NCI-H1092 (cell line): ENCODE measurements at places on chromosomes 12 and 14.

DNA sequence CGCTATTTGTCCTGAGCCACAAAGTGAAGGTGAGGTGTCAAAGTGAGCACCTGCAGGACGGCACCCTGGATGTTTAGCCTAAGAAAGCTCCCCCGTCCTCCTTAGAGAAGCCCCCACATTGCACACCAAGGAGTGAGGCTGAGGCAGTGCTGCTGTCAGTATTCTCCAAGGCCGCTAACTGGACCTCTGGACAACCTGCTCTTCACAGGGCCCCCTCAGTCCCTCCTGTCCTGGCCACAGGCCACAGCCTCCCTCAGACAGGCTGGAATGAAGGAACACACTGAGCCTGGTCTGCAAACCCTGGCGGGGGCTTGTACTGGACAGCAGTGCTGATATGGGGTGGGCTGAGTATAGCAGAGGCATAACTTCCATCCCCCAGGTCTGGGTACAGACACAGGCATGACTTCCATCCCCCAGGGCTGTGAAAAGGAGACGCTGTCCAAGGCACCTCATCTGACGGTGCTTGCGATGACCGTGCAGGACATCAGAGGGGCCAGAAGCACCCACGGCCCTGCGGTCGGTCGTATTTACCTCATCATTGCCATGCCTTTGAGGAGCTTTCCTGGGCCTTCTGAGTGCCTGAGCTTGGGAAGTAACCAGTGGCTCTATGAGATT lies 82.4 kb upstream of the DIO3 start:
- no peak for DNase-seq

DNA sequence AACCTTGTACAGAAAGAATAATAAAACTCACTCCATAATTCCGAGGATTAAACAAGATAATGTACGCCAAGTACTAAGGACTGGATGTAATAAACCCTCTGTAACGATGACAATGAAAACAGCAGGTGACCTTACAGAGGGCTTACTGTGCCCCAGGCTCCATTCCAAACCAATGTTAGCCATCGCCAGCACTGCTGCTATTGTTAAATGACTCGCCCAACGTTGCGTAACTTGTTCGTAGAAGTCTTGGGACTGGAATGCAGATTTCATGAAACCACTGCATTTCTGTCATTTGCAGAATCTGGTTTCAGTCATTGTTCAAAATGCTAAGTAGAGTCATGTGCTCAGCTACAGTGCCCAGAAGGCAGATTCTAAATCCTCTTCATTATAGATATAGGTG lies 728 bp upstream of the STON2 start:
- DNase-seq = no peak

DNA sequence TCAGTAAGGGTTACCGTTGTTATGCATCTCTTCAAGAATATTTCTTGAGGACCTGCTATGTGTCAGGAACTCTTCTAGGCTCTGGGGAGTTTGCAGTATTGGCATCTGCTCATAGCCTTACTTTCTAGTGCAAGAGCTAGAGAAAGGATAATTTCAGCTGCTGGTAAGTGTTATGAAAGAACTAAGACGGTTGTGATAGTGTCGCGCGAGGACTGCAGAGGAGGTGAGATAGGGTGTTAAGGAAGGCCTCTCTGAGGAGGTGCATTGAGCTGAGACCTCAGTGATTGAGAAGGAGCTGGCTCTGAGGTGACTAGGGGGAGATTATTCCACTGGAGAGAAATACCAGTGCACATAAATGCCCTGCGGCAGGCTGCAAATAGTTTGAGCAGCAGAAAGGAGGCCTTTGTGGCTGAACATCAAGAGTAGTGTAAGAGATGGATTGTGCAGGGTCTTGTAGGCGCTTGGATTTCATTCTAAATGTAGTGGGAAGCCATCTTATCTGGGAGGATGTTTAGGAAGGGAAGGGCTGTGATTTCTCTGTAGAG lies 824 bp downstream of the DDX55 start:
- no peak for DNase-seq

GRCh38 chr14:50156111-50156510 lies 39.7 kb upstream of the VCPKMT start:
- DNase-seq = no peak

DNA sequence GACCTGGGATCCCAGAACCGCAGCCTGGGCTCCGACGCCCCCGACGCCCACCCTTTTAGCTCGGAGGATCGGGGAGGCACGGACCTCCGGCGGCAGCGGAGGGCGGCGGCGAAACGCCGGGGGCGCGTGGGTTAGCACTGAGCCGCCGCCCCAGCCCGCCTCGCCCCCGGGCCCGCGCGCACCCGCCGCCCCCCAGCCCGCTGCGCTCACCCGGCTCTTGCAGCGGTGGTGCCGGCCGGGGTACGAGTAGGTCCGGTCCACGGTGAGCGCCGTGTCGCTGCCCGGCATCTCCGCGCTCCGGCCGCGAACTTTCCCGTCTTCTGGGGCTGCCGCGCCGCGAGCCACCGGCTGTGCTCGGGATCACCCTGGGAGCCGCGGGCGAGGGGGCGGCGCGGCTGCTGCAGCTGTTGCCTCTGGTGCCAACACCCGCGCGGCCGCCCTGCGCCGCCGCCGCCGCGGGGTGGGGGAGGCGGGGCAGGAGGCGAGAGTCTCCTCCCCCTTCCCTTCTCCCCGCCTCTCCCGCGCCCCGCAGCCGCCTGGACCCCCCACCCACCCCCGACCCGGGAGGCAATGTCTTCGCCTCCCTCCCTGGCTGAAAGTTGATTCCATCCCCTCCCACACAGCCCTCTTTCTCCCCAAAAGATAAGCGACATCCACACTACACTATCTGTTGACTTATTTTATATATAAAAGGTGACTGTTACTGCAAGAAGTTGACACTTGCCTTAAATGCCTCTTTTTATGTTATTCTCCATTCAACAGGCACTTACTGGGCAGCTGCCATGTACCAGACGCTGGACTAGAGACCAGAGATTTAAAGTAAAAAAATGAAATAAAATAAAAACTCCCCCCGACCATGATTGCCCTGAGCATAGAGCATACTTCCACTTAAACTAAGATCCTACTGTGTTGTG lies at the start of gene TMCC3:
Gene TMCC3, minus strand, starts transcription at position 415 of the 914 bp plus-strand sequence. Its CDS starts 127 bp downstream, at position 288.
- DNase-seq = no peak

GRCh38 chr12:131074221-131075083 lies 120.7 kb downstream of the ADGRD1 start:
- no peak for DNase-seq

DNA sequence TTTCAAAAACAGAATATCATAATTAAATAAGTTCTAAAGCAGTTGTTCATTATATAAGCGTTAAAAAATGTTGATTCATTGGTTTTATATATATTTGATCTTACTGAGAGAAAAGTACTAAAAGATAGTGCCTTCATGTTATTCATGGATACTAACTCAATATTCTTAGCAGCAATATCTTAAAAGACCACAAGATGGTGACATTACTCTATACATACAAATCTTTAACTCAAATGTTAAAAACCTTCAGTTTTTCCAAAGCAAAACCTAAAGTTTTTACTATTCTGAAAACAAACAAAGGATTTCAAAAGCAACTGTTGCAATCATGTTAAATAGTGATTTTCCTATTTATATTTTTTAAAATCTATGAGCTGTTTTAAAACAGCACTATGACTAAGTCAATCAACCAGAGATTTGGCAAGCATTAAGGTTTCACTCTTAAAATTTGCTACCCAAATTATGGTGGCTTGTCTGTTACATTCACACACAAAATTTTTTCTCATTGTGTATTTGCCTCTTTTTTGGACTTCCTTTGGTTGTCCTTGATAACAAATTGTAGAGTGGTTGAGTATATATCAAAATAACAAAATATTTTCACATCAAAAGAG lies 50.1 kb upstream of the RERGL start:
- no peak for DNase-seq

DNA sequence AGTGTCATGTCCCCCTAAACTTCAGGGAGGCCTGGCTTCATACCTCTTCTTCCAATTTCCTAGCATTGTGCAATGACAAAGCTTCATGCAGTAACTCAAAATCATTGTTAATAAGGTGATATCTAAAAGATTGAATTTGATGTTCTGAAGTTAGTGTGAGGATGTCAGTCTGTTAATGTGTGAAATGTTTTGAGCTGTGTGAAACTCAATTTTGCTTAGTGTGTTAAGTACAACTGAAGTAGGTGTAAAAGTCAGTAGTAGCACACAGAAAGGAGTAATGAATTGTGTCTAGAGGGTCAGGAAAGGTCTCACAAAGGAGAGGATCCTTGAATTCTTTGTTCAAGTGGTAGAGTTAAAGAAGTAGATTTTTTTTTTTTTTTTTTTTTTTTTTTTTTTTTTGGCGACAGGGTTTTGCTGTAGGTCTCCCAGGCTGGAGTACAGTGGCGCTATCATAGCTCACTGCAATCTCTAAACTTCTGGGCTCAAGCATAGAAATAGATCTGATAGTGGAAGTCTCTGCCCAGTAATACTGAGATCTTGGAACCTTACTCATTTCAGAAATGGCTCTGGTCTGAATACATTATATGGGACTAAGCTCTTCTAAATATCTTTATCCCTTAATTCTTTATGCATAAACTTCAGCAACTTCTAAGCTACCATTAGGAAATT lies 63.9 kb downstream of the FUT8 start:
- DNase-seq = no peak

DNA sequence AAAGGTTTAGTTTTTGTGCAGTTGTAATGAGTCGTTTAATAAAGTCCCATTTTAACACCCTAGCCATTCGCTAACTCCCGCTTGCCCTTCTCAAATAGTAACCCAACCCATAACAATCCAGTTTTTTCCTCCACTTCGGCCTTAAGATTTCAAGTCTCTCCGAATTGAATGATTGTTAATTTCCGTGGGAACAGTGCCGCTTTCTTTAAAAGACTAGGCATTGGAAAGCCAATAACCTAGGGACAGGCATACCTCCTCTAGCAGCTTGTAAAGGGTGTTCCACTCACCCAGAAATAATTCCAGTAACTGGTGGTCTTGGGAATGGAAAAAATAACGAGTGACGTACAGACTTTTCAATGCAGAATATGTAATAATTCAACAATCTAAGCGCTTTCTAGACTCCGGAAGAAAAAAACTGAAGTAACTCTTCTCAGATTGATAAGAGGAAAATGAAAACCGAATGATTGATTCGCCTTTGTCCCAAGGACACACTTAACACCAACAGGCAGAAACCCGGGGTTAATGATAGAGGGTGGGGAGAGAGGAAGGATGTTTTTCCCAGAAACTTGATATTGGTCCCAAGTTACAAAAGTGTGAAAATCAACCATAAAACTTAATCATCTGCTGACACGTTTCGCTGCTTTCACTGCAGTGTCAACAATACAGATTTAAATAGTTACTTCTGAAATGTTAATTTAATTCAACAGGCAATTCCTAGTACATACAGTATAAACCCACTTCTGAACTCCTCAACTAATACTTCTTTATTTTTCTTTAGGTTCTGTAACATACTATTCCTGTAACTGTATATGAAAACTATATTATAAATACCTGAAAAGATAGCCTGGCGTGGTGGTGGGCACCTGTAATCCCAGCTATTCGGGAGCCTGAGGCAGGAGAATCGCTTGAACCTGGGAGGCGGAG lies 1.0 kb upstream of the SINHCAF start:
- DNase-seq = no peak

GRCh38 chr12:59645242-59645641 lies 49.4 kb downstream of the SLC16A7 start:
- DNase-seq = no peak

DNA sequence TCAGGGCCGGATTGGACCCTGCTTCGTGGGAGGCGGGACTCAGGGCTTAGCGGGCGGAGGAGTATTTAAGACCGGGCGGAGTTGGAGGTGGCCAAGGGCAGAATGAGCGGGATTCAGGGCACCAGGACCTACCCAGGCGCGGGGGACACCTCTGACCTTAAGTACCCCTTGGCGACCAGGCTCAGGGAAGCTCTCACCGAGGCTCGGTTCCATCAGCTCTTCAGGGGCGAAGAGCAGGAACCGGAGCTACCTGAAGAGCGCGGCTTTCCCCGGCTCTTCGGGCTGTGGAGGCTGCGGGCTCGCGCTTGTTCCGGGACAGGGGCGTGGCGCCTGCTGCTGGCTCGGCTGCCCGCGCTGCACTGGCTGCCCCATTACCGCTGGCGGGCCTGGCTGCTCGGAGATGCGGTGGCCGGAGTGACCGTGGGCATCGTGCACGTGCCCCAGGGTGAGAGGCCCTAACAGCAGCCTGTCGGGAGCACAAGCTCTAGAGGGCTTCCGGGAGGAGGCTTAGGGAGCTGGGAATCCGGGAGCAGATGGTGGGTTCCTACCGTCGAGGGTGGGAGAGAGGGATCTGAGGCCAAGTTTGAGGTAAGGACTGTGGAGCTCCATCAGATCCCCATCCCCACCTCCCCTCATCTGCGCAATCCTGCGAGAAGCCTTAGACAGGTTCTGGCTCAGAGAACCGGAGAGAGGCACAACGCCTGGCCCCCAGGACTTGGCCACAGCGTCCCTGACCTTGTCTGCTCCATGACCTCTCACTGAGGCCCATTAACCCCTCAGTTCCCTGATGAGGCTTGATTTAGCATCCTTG lies 8.4 kb downstream of the ARHGEF25 start:
- DNase-seq = no peak

DNA sequence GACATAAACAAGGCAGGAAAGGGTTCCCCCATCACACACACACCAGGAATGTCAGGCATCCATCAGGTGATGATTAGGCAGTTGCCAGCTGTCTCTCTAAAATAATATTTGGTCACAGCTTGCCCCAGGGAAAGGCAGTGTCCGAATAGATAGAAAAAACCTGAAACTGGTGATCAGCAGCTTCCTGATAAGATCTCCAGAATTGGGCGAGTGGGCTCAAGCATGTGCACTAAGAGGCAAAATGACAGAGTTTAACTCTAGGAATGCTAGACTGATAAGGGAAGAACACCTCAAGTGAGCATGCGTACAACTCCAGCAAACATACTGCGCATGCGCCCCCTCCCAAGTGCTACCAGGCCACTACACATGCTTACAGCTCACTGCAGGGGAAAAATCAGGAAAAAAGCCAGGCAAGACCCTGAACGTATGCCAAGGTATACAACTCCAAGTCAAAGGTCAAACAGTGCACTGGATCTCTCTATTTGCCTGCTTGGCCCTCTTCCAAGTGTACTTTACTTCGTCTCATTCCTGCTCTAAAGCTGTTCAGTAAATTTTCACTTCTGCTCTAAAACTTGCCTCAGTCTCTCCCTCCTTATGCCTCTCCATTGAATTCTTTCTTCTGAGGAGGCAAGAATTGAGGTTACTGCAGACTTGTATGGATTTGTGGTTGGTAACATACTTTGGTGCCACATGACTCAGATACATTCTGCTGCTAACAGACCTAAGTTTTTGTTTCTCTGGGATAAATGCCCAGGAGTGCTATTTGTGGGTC lies 73.5 kb upstream of the VASH1 start:
- peak; percentile 11 for DNase-seq

DNA sequence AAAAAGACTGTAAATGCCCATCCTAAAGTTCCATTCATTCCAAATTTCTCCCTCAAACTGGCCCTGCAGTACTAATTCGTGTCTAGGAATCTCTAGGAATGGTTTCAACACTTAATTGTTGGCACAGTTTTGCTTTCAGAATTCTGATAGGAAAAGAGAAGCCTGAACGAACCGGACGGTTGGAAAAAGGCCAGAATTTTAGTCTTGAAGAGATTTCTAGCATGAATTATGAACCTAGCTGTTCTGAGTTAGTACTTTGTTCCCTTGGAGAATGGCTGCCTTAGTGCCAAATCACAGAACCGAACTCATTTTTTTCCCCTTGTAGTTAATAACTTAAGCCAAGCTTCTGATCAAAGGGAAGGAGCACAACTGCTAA lies 262.6 kb downstream of the ADAMTS20 start:
- no peak for DNase-seq
